CD4-positive, alpha-beta memory T cell (primary cell): ENCODE measurements at places on chromosomes 1 and 21.
A peak's percentile ranks its signal among the peaks of the same experiment; 100 is the strongest.

DNA sequence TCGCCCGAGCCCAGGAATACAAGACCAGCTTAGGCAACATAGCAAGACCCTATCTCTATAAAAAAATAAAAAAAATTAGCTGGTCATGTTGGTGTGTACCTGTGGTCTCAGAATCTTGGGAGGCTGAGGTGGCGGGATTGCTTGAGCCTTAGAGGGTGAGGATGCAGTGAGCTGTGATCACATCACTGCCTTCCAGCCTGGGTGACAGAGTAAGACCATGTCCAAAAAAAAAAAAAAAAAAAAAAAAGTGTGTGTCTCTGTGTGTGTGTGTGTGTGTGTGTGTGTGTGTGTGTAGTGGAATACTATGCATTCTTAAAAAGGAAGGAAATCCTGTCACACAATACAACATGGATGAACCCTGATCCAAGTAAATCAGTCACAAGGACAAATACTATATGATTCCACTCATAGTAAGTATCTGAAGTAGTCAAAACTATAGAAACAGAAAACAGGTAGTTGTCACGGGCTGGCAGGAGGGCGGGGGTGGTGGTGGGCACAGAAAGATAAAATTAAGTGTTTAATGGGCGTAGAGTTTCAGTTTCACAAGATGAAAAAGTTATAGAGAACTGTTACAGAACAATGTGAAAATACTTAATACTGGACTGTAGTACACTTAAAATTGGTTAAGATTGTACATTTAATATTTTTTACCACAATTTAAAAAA is 47.8 kb downstream of the SELENOF start:
- no peaks in the 10 kb centered on the region for H3K4me1 ChIP-seq
- no peaks in the 10 kb centered on the region for H3K36me3 ChIP-seq
- H3K27me3 ChIP-seq = no peaks in the 10 kb centered on the region
- H3K4me3 ChIP-seq = no peak overlapping the region
- DNase-seq = no peak
- H3K27ac ChIP-seq = no peak overlapping the region

DNA sequence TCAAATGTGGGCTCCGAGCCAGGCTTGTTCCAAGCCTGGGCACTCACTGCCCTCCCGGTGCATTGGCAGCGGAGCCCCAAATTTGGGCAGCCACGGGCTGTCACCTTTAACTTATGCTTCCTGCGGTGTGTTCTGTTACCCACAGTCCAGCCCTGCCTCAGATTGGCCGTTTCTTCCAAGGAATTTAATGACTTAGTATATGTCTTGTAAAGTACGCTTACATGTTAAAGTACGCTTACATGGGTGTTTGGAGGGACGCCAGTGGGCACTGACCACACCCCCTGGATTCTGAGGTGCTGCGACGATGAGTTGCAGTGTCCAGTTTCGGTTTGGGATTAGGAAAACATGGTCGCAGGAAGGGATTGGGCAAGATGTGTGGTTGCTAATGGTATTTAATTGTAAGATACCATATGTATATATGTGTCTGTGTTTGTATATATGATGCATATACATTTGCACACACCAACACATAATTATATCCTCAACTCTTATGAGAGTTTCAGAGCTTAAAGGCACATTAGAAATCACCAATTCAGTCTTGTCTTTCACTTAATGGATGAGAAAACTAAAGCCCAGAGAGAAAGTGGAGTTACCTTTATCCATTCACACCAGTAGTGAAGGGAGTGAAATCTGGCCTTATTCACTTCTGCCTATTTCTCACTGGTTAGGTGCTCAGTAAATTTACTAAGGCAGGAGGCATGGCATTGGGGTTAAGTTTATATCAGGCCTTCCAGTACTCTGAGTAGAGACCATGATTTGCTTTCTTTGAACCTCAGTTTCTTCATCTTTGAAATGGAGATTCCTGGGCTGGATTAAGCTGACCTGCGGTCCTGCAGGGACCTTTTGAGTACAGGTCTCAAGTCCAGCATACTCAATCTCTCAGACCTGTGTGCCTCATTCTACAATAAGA is 1.0 kb downstream of the SMYD2 start:
- no peaks in the 10 kb centered on the region for H3K36me3 ChIP-seq
- H3K4me3 ChIP-seq = peak overlapping the region; percentile 79
- H3K27ac ChIP-seq = peak overlapping the region; percentile 23
- peaks cover 41% of the 10 kb centered on the region for H3K4me1 ChIP-seq

- no peaks in the 10 kb centered on the region for H3K36me3 ChIP-seq
- no peaks in the 10 kb centered on the region for H3K27me3 ChIP-seq
- H3K4me1 ChIP-seq = no peaks in the 10 kb centered on the region
- no peak for DNase-seq
- H3K4me3 ChIP-seq = no peak overlapping the region
Measured at GRCh38 chr1:13593511-13594131, 10.0 kb downstream of the PDPN start.

DNA sequence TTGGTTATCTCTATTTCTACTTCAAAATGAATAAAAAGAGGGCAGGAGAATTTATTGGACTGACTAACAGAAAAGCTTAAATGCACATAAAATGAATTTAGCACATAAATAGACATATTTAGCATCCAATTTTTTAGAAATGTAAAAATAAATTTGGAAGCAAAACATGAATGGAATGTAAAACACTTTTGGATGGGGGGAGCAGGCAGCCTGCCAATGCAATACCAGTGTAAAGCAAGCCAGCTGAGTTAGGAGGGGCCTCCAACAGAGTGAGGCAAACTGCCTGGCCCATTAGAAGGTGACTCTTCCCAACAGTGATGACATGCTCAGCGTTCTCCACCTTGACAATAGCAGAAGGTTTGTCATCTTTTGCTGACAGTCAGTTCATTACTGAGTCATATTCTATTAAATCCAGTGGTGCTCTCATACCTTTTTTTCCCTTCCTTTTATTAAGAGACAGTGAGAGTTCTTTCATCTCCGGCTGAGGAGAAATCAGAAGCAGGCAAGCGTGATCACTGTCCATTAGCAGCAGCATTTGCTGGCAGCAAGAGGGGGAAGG is 19.5 kb upstream of the EXO1 start:
- H3K27ac ChIP-seq = no peak overlapping the region
- no peaks in the 10 kb centered on the region for H3K4me1 ChIP-seq
- no peak overlapping the region for H3K4me3 ChIP-seq
- no peaks in the 10 kb centered on the region for H3K27me3 ChIP-seq
- no peaks in the 10 kb centered on the region for H3K36me3 ChIP-seq

GRCh38 chr1:113674591-113674990 is 84.7 kb downstream of the PHTF1 start:
- no peaks in the 10 kb centered on the region for H3K27me3 ChIP-seq
- no peaks in the 10 kb centered on the region for H3K36me3 ChIP-seq
- H3K4me3 ChIP-seq = no peak overlapping the region
- no peak overlapping the region for H3K27ac ChIP-seq
- DNase-seq = no peak

DNA sequence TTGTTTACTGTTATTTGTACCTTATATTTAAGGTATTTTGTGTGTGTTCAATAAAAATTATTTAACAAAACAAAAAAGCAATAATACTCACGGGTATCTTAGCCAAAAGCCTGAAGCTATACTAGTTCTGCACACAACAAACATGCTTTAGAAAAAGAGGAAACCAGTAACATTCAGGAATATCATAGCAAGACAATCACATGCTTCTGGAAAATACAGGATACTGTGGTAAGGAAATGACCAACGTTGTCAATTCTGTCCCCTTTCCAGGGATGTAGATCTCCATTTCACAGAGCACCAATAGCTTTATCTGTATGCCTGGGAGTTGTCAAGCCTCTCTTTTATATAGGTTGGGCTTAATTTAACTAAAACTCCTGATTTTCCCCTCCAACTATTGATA is 288.4 kb downstream of the SMYD3 start:
- no peak overlapping the region for H3K27ac ChIP-seq
- no peak for DNase-seq
- H3K36me3 ChIP-seq = no peaks in the 10 kb centered on the region
- no peaks in the 10 kb centered on the region for H3K27me3 ChIP-seq

- H3K4me3 ChIP-seq = peak overlapping the region; percentile 89
- H3K36me3 ChIP-seq = no peaks in the 10 kb centered on the region
- no peaks in the 10 kb centered on the region for H3K27me3 ChIP-seq
- H3K27ac ChIP-seq = peak overlapping the region; percentile 95
Measured at GRCh38 chr1:32012709-32013385, 821 bp upstream of the KHDRBS1 start.

DNA sequence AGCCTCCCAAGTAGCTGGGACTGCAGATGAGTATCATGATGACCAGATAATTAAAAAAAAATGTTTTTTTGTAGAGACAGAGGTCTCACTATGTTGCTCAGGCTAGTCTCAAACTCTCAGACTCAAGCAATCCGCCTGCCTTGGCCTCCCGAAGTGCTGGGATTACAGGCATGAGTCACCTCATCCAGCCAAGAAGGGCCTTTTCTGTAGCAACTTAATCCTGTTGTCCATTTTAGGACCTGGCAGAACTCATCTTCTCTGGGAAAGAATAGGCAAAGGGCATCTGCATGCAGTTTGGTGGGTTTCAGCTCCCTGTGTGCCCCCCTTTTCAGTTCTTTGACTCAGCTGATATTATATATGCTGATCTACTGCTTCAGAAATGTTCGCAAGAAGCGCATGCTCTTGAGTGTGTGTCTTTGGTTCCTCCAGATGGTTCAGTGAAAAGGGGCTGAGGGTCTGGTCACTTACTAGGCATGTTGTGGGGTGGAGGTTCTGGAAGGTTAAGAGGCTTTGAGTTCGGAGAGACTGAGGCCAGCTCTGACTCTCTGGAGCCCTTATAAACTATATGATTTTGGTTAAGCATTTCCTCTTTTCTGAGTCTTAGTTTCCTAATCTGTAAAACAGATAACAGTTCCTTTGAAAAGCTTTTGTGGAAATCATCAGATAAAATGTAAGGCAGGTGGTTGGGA is 19.4 kb upstream of the SRSF4 start:
- no peak for DNase-seq
- H3K4me1 ChIP-seq = no peaks in the 10 kb centered on the region
- H3K4me3 ChIP-seq = no peak overlapping the region
- H3K27me3 ChIP-seq = no peaks in the 10 kb centered on the region
- H3K36me3 ChIP-seq = peaks cover 10% of the 10 kb centered on the region
- no peak overlapping the region for H3K27ac ChIP-seq

- no peak overlapping the region for H3K4me3 ChIP-seq
- H3K36me3 ChIP-seq = no peaks in the 10 kb centered on the region
- no peaks in the 10 kb centered on the region for H3K27me3 ChIP-seq
- H3K4me1 ChIP-seq = no peaks in the 10 kb centered on the region
- no peak overlapping the region for H3K27ac ChIP-seq
- DNase-seq = no peak
Measured at GRCh38 chr1:65141394-65141793, 6.6 kb upstream of the AK4 start.

DNA sequence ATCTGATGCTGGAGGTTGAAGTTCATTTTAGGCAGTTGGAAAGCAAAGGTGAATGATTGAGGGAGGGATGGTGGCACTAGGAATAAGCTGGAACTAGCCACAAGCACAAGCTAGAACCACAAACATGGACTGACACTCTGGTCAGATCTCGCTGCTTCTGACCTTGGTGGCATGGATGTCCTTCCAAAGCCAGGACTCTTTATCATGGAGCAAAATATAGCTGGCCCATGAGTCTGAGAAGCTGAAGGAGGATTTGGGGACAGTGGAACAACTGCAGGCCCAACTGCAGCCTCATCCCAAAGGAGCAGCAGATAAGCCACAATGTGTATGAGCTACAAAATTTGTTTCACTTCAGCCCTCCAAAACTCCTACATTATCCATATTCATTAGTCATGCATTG is 35.5 kb downstream of the SRSF11 start:
- H3K36me3 ChIP-seq = peaks cover 3% of the 10 kb centered on the region
- no peak for DNase-seq
- no peaks in the 10 kb centered on the region for H3K4me1 ChIP-seq
- H3K27ac ChIP-seq = no peak overlapping the region
- no peaks in the 10 kb centered on the region for H3K27me3 ChIP-seq

DNA sequence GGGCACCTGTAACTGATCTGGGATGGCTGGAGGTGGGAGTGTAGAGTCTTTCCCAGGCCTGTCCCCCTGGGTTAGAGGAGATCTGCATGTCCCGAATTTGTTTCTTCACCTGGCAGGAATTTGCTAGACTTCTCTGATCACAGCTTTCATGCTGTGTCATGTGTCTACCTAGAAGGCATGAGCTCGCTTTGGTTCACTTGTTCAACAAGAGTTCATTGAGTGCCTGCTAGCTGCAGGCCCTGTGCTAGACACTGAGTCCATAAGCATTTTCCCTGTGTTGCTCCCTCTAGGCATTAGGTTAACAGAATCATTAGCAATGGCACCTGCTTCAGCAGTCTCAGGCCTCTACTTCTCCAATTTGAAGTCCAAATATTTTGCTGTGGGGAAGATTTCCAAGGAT is 101.6 kb downstream of the MTR start:
- no peaks in the 10 kb centered on the region for H3K27me3 ChIP-seq
- no peak overlapping the region for H3K27ac ChIP-seq
- H3K4me1 ChIP-seq = no peaks in the 10 kb centered on the region
- no peak for DNase-seq
- no peak overlapping the region for H3K4me3 ChIP-seq
- peaks cover 59% of the 10 kb centered on the region for H3K36me3 ChIP-seq

- H3K27me3 ChIP-seq = no peaks in the 10 kb centered on the region
- no peaks in the 10 kb centered on the region for H3K4me1 ChIP-seq
- H3K36me3 ChIP-seq = no peaks in the 10 kb centered on the region
- DNase-seq = no peak
- H3K4me3 ChIP-seq = no peak overlapping the region
Measured at GRCh38 chr1:30159015-30159414, 564.4 kb downstream of the MATN1 start.

- no peaks in the 10 kb centered on the region for H3K36me3 ChIP-seq
- DNase-seq = no peak
- no peak overlapping the region for H3K27ac ChIP-seq
- no peaks in the 10 kb centered on the region for H3K4me1 ChIP-seq
- H3K27me3 ChIP-seq = no peaks in the 10 kb centered on the region
- H3K4me3 ChIP-seq = no peak overlapping the region
Measured at GRCh38 chr21:43331962-43332828, 94.7 kb downstream of the SIK1 start.

DNA sequence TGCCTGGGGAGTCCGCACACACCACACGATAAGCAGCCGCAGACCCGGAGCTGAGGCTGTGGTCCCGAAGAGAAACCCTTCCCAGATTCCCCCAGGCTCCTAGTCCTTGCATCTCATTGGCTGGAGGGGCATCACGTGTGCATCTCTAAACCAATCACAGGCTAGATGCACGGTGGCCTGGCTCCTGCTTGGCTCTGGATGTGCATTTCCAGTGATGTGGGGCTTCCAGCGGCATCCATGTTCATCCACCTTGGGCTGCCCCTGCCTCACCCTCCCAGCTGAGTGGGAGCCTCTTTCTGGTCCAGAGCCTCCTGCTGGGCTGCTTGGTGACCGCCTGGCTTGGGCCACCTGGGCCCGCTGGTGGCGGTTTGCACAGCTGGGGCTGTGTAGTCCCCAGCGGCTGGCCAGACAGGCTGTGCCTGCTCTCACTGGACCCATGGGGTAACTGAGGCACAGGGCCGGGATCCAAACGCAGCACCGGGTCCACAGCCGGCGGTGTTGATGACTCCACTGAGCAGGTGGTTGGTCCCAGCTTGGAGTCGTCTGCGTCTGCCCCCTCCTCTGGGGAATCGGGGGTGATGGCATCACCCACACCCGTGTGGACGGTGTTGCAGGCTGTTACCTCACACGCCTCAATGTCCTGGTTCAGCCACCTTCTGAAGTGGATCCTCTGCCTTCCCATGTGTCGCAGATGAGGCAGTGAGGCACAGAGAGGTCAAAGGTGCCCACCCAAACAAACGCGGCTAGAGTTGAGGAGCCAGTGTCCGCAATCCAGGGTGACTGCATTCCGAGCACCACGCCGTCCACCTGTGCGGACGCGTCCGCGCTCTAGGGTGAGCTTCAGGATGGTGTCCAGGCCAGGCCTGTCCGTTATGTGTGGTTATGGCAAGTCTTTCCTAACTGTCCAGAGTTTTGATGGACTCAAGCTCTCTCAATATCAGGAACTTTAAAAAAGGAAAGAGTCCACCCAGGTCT is 41.3 kb downstream of the COL6A1 start:
- H3K27ac ChIP-seq = no peak overlapping the region
- no peak for DNase-seq
- no peak overlapping the region for H3K4me3 ChIP-seq
- H3K36me3 ChIP-seq = no peaks in the 10 kb centered on the region
